CD4-positive, alpha-beta T cell treated with Interleukin-4 for 1 hour (primary cell): ENCODE measurements at places on chromosomes 12 and 14.

DNA sequence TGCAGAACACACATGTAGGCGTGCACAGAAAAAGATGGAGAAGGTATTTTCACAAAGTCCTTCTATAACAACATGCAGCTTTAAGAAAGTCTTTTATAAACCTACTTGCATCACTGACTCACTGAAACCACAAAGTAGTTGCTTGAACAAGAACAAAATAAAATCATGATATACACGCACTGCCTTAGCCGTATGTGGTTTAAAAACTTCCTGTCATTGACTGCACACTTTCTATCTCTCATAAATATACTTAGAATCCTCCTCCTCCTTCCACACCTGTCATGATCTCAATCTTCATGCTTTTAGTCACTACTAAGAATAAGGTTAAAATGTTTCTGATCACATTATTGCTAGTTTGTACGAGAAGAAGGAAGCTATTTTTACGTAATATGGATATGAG is 31.8 kb upstream of the RAD51AP1 start:
- DNase-seq, result no peak

GRCh38 chr12:5071496-5071895 is 27.8 kb downstream of the KCNA5 start:
- DNase-seq, result no peak

DNA sequence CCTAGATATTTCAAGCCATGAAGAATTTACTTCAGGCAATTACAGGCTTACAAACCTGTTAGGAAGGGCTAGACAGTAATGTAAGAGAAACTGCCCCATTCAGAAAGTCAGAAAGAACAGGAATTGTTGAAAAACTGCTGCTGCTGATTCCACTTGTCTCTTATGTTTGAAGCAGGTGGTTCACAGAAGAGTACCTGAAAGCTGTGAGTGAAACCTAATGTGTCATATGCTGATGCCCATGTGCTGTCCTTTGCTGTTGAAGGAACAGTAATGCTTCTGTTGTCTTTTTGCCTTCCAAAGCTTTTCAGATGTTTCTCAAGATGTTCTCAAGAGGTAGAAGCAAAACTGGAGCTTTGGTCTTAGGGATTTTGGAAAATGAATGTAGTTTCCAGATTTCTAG is 39.0 kb downstream of the MNAT1 start:
- no peak for DNase-seq

DNA sequence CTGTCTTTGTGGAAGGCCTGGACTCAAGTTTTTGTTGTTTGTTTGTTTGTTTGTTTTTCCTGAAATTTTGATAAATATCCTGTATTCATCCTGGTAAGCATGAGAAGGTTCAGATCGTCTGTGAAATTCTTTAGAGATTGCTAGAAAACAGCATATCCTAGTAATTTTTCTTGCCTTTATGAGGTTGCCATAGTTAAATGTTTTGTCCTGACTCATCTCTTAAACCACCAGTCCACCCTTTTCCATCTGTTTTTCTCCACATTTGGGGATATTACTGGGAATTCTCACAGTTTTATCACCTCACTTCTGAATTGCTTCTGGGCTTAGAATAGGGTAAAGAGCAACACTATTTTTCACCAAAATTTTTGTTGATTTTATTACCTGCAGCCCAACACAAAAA is 248.3 kb downstream of the FBXL14 start:
- no peak for DNase-seq

DNA sequence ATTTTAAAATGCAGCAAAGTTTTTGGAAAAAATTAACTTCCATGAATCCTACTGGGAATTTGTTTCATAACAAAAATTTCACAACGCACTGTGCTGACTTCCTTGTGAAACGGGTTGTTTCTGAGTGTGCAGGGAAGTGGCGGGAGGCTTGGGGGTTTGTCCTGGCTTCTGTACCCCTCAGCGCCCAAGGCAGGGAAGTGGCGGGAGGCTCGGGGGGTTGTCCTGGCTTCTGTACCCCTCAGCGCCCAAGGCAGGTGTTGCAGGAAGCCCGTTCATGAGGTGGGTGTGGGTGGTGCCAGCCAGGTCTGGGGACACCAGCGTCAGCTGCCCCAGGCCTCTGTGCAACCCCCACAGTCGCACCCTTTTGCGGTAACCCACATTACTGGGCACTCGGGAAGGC is 25.1 kb downstream of the ADGRD1 start:
- DNase-seq, result no peak

DNA sequence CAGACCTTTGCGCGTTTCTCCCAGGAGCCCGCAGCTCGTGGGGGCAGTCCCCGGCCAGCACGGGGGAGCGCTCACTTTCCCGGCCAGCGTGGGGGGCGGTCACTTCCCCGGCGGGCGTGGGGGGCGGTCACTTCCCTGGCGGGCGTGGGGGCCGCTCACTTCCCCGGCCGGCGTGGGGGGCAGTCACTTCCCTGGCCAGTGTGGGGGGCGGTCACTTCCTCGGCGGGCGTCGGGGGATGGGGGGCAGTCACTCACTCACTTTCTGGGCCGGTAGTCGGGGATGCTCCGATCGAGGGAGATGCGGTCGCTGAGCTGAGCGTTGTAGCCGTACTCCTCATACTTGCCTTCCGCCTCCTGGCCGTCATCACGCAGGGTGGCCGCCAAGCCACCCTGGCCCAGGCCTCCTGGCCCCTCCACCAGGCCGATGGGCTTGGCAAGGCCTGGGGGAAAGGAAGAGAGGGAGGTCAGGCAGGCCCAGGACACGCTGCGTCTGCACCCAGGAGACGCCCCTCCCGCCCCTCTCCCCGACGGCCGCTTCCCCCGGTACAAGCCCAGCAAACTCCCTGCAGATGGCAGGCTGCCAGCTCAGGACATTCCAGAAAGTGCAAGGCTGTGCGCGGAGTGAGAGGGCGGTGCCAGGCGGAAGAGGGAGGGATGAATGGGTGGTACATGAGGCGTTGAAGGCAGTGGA is 43.3 kb downstream of the GALNT9 start:
- no peak for DNase-seq

DNA sequence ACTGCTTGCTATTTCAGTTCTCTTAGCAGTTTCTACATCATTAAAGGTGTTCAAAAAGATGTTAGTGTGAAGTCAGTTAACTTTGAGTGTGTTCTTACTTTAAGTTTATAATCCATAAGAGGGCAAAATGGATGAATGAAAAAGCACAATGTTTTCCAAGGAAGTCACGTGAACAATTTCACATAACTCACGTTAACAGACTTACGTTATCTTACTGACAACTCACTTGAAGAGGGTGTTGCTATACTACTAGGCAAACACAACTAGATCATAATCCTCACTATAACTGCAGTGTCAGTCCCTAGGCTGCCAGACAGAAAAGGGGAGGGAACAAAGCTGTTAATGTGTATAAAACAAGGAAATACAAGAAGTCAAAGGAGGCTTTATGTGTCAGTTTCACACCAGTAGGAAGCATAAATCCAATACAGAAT is 6.4 kb downstream of the SLC2A13 start:
- DNase-seq, result no peak

DNA sequence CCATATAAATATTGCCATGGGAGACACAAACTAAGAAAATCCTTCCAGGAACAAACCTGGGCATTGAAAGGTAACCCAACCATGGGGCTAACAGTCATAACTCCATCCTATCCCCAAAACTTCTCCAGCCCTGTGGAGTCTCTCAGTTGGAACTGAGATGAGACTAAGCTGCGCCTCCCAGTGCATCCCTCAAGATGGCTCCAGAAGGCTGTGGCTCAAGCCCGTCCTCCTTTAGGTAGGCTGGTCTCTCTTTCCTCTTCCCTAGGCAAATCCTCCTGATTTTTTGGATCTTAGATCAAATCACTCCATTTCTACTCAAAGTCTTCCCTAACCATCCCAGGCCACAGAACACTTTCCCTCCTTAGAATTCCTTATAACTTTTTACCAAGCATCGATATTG is 364.3 kb upstream of the CCDC196 start:
- no peak for DNase-seq

- DNase-seq, result no peak
Observed at GRCh38 chr12:53586745-53587144, 39.4 kb downstream of the ATF7 start.

- DNase-seq, result no peak
Observed at GRCh38 chr12:67413577-67413976, 144.4 kb downstream of the CAND1 start.

- DNase-seq, result no peak
Observed at GRCh38 chr12:30896461-30896860, 30.1 kb upstream of the TSPAN11 start.

DNA sequence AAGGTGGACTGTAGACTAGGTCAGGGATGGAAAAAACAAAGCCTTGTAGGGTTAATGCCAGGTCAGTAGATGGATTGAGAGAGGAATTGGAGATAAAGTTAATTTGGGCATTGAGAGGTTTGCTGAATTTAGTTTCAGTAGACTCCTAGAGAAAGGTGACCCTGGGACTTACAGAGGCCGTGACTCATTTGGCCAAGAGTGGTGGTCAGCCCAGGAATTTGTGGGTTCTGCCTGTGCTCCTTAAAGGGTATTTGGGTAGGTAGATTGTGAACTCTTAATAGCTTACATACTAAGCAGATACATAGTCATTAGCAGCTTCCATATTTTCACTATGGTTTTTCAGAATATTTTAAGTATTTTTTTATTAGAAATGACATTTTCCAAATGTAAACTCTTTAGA is 21.8 kb downstream of the PLEKHA5 start:
- DNase-seq, result no peak

- DNase-seq, result no peak
Observed at GRCh38 chr14:84128050-84128449, 1401.9 kb upstream of the FLRT2 start.

- no peak for DNase-seq
Observed at GRCh38 chr12:58387199-58387598, 445.8 kb downstream of the ATP23 start.

- DNase-seq, result no peak
Observed at GRCh38 chr14:56196274-56196673, 78.1 kb downstream of the PELI2 start.

DNA sequence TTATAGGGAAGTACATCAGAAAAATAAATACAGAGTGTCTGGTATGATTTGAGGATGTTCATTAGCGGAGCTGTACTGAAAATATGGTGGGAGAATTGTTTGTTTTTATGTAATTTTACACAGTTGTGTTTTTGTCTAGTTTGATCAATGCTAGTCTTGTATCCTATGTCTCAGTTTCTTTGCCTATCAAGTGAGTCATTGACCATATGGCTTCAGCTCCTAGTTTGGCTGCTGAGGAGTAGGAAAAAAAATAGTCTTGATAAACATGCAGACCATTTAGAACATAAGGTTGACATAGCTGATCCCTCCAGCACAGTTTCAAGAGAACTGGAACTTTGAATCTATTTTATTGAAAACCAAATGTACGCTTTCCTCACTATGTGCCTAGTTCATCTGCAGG is 1292.1 kb upstream of the FLRT2 start:
- no peak for DNase-seq

DNA sequence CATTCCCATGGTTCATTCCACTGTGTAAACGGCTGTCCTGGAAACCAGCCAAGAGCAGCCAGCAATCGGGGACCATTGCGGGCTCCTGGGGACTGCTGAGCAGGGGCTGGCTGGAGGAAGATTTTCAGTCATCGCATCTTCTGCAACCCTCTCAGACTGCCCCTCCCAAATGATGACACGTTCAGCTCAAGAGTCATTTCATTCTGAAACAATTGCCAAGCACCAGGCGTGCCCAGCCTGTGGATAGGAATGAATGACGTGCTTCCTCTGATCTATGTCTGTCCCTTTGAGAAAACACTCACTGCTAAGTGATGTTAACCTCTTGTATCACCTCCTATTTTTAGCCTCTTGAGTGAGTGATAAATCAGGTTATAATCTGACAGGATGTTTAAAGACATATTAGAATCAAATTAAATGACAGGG is 62.0 kb downstream of the NDUFA12 start:
- DNase-seq, result peak; percentile 66

GRCh38 chr14:49553892-49554291 is 32.3 kb downstream of the RPS29 start:
- no peak for DNase-seq

DNA sequence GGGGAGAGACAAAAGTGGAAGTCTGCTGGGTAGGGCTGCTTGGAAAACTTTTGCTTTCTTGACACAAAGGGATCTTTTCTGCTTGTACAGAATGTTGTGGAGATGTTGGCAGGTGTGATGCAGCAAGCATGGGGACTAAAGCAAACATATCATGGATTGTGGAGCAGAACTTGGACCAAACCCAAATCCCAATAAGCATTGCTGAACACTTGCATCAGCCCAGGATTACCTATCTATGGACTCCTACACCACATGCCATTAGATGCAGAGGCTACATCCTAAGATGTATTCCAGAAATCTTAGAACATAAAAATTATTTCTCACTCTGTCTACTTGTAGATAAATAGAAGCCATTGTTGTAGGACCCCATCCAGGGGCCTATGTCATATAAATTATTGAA is 44.7 kb upstream of the RERG start:
- DNase-seq, result no peak

GRCh38 chr14:103085106-103086091 is 1.4 kb downstream of the LBHD2 start:
- DNase-seq, result no peak
